ENCODE measurements at places on chromosomes 7 and 10.

GRCh38 chr10:84743483-84743882 is 415.1 kb downstream of the CCSER2 start:
- DNase-seq, result no peak

GRCh38 chr10:26839966-26840627 is 20.7 kb downstream of the ABI1 start:
- no peak for DNase-seq

- DNase-seq, result no peak
Measured at GRCh38 chr7:134920026-134920753, 66.1 kb upstream of the AGBL3 start.

GRCh38 chr10:58587676-58588075 is 75.0 kb downstream of the BICC1 start:
- DNase-seq, result no peak

DNA sequence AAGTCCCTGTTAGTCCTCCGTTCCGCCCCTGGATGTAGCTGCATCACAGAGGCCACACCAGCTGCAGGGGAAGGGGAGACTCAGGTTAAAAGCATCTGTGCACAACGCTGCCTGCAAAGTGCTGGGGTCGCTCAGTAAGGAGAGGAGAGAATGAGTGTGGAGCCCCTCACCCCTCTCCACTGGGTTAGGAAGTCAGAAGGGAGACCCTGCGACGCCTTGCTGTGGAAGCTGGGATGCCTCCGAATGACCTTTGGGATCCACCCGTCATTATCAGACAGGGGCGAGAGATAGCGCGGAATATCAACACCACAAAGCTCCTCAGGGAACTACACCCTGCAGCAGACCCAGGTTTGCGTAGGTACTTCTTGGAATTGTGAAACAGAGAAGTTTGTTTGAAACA is 167.7 kb upstream of the SHH start:
- DNase-seq, result no peak

DNA sequence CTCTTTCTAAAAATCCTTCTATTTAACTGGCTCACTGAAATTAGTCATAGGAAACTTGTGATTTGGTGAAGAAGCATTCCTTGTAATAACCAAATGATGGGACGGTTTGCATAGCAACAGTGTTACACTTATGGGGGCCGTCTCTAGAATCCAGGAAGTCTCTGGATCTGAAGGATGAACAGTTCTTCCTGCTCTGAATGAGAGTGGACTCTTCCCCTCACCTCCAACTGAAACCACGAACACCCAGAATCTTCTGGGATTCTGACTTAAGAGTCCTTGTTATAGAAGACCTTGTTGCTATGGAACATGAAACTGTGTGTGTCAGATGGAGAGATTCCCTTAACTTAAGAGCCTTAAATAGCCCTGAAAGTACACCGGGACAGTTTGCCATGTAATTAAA is 23.2 kb downstream of the NOLC1 start:
- DNase-seq, result no peak

Measured in NCI-H1436 (cell line).